ENCODE measurements at places on chromosomes 2 and 18. TPM values are rescaled to one million over a fixed set of nuclear protein-coding genes. Genes with fewer than 3 reads are reported as not detected.

DNA sequence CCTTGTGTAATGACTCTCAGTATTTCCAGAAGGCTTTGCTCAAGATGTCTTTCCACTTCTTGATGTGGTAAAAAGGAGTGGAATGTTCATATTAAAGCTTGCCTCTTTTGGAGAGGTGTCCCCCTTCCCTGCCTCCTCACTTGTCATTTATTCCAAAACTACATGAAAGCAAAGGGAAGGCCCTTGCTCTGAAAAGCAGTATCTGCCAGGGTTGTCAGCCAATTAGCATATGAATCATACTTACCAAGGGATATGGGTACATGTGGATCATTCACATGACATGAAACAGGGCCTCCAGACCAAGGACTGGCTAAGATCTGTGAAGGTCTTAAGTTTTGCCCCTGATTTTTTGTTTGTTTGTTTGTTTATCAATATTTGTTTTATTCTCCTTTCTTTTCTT lies 31.3 kb downstream of the ANXA4 start:
- H3K27me3 ChIP-seq = no peaks in the 10 kb centered on the region
- H3K27ac ChIP-seq = no peak overlapping the region
- H3K4me1 ChIP-seq = peaks cover 60% of the 10 kb centered on the region

The POU3F3 gene
- not detected for total RNA-seq

DNA sequence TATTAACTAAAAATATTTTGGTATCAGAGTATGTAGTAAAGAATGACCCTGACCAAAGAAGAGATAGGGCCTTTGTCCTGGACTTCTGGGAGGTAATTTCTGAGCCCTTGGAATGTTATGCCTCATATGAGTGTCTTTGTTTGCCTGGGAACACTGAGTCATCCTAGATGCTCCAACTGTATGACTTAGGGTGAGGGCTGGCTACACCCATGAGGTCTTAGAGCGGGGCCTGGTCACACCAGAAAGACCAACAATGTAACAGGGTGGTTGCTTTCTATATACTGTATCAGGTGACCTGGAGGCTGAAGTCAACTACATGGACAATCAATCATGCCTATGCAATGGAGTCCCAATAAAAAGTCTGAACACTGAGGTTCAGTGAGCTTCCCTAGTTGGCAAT lies 253.1 kb downstream of the MBD2 start:
- no peaks in the 10 kb centered on the region for H3K36me3 ChIP-seq
- H3K4me1 ChIP-seq = no peaks in the 10 kb centered on the region
- no peak overlapping the region for H3K27ac ChIP-seq
- no peak overlapping the region for H3K4me3 ChIP-seq

DNA sequence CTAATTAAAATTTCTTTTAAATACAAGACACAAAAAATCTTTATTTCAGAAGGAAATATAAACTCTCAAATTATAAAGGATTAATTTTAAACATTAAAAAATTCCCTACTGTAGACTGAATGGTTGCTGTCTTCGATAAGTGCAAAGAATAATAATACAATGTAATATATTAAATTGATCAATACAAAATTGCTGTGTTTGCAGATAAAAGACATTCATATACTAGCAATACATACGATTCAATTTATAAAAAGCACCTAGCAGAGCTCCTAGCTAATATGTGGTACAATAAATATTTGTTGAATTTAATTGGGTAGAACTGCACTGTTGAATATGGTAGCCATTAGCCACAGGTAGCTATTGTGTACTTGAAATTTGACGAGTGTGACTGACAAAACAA lies 6.6 kb downstream of the ZSWIM2 start:
- no peak overlapping the region for H3K27ac ChIP-seq
- H3K4me1 ChIP-seq = no peaks in the 10 kb centered on the region
- no peaks in the 10 kb centered on the region for H3K36me3 ChIP-seq
- no peak for DNase-seq
- peaks cover 4% of the 10 kb centered on the region for H3K27me3 ChIP-seq

DNA sequence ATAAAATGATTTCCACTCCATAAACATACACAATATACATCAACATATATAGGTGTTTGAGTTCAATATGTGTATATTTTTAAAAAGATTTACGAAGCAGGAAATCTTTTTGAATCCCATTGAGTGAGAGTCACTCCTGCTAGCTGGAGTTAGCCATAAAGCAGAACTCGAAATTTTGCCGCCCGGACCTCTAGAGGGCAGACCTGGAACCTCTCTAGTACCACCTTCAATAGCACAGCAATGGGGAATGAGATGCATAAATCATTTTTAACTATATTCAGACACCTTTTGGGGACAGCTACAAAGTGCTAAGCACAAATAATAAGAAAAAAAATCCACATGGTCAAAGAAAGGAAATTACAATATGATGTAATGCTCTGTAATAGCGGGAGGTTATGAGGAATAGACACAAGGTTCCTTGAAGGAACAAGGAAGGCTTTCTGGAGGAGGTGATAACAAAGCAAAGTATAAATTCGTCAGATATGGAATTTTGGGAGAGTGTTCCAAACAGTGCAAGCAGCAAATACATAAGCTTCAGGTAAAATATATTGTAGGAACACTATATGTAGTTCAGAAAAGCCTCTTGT lies 533.4 kb downstream of the ERBB4 start:
- no peak overlapping the region for H3K27ac ChIP-seq
- no peaks in the 10 kb centered on the region for H3K36me3 ChIP-seq
- H3K27me3 ChIP-seq = no peaks in the 10 kb centered on the region
- peak; percentile 24 for DNase-seq
- no peak overlapping the region for H3K4me3 ChIP-seq
- H3K4me1 ChIP-seq = no peaks in the 10 kb centered on the region

DNA sequence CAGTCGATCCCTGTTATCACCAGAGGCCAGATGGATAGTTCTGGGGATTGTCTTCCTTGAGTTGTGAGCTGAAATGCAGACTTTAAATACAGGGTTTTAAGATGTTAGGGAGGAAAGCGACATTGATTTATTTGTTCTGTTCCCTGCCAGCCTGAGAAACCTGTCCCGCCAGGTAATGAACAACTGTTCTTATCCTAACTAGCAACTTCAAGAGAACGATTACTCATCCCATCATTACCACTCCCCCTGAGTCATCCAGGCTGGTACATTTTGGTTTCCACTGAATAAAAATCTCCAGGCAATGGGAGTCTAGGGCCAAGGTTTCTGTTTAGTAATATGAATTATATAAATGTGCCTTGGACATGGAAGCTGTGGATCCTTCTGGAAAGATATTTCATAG lies 131.2 kb downstream of the LYPD6B start:
- H3K27ac ChIP-seq = no peak overlapping the region
- H3K36me3 ChIP-seq = no peaks in the 10 kb centered on the region
- peaks cover 18% of the 10 kb centered on the region for H3K4me1 ChIP-seq

The EGR4 gene
- total RNA-seq = not detected

The SULT1C2 gene
- total RNA-seq = not detected

DNA sequence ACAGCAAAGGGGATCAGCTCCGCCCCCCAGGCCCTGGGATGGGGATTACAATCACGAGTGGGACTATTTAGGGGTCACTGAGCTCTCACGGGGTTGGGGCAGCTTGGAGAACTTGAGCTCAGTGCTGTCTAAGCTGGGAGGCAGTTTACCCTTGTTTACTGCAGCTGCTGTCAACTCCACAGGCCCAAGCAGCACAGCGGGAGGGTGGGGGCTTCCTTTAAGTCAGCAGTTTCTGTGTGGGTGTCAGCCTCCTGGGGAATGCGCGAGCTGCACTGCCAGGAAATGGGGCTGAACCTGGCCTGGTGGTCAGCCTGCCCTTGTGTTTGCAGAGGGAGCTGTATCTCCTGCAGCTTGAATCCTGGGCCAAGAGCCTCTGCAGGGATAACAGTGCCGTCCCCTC lies 29.8 kb downstream of the TOGARAM2 start:
- H3K27ac ChIP-seq = peak overlapping the region; percentile 95
- H3K4me1 ChIP-seq = peaks cover 73% of the 10 kb centered on the region
- peak overlapping the region; percentile 87 for H3K4me3 ChIP-seq
- H3K36me3 ChIP-seq = peaks cover 2% of the 10 kb centered on the region

- H3K27me3 ChIP-seq = no peaks in the 10 kb centered on the region
- no peaks in the 10 kb centered on the region for H3K4me1 ChIP-seq
- no peak overlapping the region for H3K4me3 ChIP-seq
These were observed 187.5 kb downstream of the LTBP1 start for GRCh38 chr2:33134086-33134771.

- no peak for DNase-seq
- no peaks in the 10 kb centered on the region for H3K4me1 ChIP-seq
- H3K36me3 ChIP-seq = no peaks in the 10 kb centered on the region
- no peaks in the 10 kb centered on the region for H3K27me3 ChIP-seq
- no peak overlapping the region for H3K27ac ChIP-seq
These were observed 24.2 kb downstream of the ITGB1BP1 start for GRCh38 chr2:9398881-9399780.

The SLC14A1 gene
- 2.4 TPM for total RNA-seq

Data from activated CD8-positive, alpha-beta T cell treated with anti-CD3 and anti-CD28 coated beads, Interleukin-2, amount 10 ng/mL, durations not matched to agents 7 days and 5 days (primary cell).